Thoracic aorta endothelial cell (primary cell): ENCODE measurements at places on chromosomes 7 and 10. TPM values are rescaled to one million over a fixed set of nuclear protein-coding genes. Genes with fewer than 3 reads are reported as not detected.

TFEC gene
- 29.1 and 29.4 TPM in 2 replicates for total RNA-seq

ZNF727 gene
- 0.07 TPM in 1 of 2 replicates, not detected in the other for total RNA-seq

SH2D4B gene
- under 0.01 and 0.07 TPM in 2 replicates for total RNA-seq

PLEKHS1 gene
- total RNA-seq = not detected in 2 replicates

NPFFR1 gene
- total RNA-seq = not detected in 2 replicates

C7orf57 gene
- total RNA-seq = 0.07 TPM in 1 of 2 replicates, not detected in the other

AGMO gene
- not detected in 2 replicates for total RNA-seq

SEMA3D gene
- 0.22 and 1.2 TPM in 2 replicates for total RNA-seq

CNPY4 gene
- total RNA-seq = 18.9 and 21.9 TPM in 2 replicates

COL17A1 gene
- 1.7 and 1.9 TPM in 2 replicates for total RNA-seq

NUTM2E gene
- total RNA-seq = not detected in 2 replicates

UPK3B gene
- 0.13 TPM in 1 of 2 replicates, not detected in the other for total RNA-seq

WNT2 gene
- not detected in 2 replicates for total RNA-seq

ITIH5 gene
- total RNA-seq = not detected in 2 replicates

SUGCT gene
- 1.8 and 2.0 TPM in 2 replicates for total RNA-seq

KIF11 gene
- 58.8 and 83.2 TPM in 2 replicates for total RNA-seq

FIS1 gene
- 123 and 183 TPM in 2 replicates for total RNA-seq

HOXA7 gene
- total RNA-seq = 0.27 and 3.1 TPM in 2 replicates

CFAP43 gene
- total RNA-seq = 0.13 and 0.22 TPM in 2 replicates

FAM25A gene
- not detected in 2 replicates for total RNA-seq

CNTNAP2 gene
- total RNA-seq = 0.29 TPM in 1 of 2 replicates, not detected in the other

OR2A1 gene
- total RNA-seq = 0.22 TPM in 1 of 2 replicates, not detected in the other

PTPN20 gene
- under 0.01 and 0.57 TPM in 2 replicates for total RNA-seq

LRIT1 gene
- total RNA-seq = not detected in 2 replicates

DNAH11 gene
- total RNA-seq = 1.5 and 4.2 TPM in 2 replicates
